ENCODE measurements at places on chromosomes 4 and X.

- no peak for DNase-seq
Observed at GRCh38 chr4:102610476-102610875, 109.3 kb downstream of the NFKB1 start.

DNA sequence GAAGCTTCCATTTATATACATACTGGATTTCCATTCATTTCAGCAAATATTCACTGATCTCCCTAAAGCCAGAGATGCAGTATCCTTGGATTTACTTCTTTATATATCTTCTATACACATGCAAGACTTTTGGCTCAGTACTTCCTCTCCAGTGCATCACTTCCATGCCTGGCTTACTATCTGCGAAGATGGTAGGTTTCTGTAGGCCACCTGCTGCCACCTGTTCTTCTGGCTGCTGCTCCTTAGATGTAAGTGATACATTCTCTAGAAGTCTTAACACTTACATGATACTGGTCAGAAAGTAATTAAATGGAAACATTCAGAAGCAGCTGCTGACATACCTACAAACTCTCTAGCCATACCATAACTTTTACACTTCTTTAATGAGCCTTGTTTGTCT lies 48.9 kb downstream of the TBC1D9 start:
- no peak for DNase-seq

GRCh38 chr4:73668782-73669201 lies 48.6 kb upstream of the RASSF6 start:
- DNase-seq, result peak; percentile 43

DNA sequence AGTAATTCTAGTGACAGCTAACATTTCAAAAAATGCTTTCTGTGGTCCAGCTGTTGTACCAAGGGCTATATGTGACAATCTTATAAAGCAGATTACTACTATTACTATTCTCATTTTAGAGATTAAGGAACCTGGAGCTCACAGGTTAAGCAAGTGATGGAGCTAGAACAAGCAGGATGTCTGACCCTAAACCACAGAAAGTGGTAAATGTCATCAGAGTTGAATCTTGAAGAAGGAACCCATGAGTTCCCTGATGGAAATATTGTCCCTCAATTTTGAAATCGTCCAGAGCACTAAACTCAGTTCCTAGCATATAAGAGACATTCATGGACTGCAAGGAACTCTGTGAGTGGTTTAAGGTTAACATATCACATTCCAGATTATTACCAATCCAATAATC lies 214.0 kb downstream of the APBB2 start:
- no peak for DNase-seq

- DNase-seq, result peak; percentile 64
Observed at GRCh38 chr4:168618577-168619265, 121.9 kb downstream of the PALLD start.

GRCh38 chr4:3437582-3437936 lies 4.2 kb upstream of the HGFAC start:
- DNase-seq, result no peak

- no peak for DNase-seq
Observed at GRCh38 chr4:79563219-79563618, 155.2 kb upstream of the GK2 start.
